ENCODE measurements at places on chromosomes 4 and X. TPM values are rescaled to one million over a fixed set of nuclear protein-coding genes. Genes with fewer than 3 reads are reported as not detected.

Gene SPIN3
- 7.6 TPM for polyA plus RNA-seq

Gene RHOH
- polyA plus RNA-seq, result not detected

Gene UGT2A1
- polyA plus RNA-seq, result not detected

Gene STAP1
- polyA plus RNA-seq, result not detected

- no peak for DNase-seq
Measured at GRCh38 chr4:70158576-70158975, 4.5 kb downstream of the PRR27 start.

Gene MGARP
- polyA plus RNA-seq, result 24.2 TPM

Gene ZFP92
- polyA plus RNA-seq, result 0.36 TPM

- DNase-seq, result no peak
Measured at GRCh38 chr4:211033-211511, 86.8 kb downstream of the ZNF718 start.

Data from BJ (cell line).